Activated CD8-positive, alpha-beta memory T cell treated with anti-CD3 and anti-CD28 coated beads for 4 hours (primary cell): ENCODE measurements at places on chromosomes 1 and 21.

DNA sequence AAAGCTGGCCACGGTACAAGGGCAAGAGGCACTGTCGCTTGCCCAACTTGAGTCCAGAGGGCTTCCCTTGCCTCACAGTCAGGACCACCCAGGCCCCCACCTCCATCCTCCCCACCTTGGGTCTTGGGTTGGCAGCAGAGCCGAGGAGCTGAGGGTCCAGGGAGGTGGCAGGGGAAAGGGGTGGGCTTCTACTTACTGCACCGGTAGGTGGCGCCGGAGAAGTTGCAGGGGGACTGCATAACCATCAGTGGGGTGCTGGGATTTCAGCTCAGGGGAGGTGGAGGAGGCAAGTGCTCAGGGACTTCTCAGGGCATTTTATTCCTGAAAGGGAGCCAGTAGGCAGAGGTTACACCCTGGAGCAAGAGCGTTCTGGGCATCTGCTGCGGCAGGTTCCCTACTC lies 44.0 kb downstream of the TRIM62 start:
- no peak for DNase-seq

GRCh38 chr1:151618470-151618869 lies 6.6 kb downstream of the SNX27 start:
- no peak for DNase-seq

DNA sequence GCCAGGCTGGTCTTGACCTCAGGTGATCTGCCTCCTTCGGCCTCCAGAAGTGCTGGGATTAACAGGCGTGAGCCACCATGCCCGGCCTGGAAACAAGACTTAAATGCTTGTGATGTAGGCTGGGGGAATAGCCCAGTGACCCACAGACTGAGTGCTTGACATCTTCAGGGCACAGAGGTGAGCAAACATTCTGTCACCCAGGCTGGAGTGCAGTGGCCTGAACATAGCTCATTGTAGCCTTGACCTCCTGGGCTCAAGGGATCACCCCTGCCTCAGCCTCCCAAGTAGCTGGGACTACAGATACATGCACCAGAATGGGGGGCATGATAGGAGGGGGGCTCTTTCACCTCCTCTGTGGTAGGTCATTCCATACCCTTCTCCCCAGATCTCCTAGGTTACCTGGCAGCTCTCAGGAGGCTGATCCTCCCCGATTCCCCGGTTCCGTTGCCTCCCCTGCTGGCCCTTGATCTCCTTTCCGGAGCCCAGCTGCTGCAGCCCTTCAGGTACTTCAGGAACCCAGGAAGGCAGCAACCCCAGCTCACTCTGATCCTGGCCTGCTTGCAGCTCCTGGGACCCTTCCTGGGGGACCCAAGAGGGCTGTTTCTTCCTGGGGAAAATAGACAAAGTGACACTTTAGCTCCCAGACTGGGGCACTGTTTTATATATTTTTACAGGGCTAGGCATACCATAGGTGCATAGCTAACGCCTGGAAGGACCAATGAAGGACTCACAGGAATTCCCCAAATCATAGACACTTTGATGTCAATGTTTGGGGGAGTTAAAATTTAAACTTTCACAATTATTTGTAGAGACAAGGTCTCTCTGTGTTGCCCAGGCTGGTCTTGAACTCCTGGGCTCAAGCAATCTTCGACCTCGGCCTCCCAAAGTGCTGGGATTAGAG lies 11.8 kb downstream of the SPATA21 start:
- no peak for DNase-seq

GRCh38 chr1:32249831-32250525 lies 1.1 kb upstream of the LCK start:
- peak; percentile 63 for DNase-seq
